ENCODE measurements at places on chromosomes 16 and 17.

DNA sequence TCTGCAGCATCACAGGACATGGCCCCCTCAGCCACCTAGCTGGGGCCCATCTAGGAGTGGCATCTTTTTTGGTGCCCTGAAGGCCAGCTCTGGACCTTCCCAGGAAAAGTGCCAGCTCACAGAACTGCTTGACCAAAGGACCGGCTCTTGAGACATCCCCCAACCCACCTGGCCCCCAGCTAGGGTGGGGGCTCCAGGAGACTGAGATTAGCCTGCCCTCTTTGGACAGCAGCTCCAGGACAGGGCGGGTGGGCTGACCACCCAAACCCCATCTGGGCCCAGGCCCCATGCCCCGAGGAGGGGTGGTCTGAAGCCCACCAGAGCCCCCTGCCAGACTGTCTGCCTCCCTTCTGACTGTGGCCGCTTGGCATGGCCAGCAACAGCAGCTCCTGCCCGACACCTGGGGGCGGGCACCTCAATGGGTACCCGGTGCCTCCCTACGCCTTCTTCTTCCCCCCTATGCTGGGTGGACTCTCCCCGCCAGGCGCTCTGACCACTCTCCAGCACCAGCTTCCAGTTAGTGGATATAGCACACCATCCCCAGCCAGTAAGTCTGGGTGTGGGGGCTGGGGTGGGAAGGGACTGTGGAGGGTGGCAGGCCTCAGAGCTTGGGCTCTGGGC, 22.0 kb downstream of the RARA start:
- DNase-seq = no peak

DNA sequence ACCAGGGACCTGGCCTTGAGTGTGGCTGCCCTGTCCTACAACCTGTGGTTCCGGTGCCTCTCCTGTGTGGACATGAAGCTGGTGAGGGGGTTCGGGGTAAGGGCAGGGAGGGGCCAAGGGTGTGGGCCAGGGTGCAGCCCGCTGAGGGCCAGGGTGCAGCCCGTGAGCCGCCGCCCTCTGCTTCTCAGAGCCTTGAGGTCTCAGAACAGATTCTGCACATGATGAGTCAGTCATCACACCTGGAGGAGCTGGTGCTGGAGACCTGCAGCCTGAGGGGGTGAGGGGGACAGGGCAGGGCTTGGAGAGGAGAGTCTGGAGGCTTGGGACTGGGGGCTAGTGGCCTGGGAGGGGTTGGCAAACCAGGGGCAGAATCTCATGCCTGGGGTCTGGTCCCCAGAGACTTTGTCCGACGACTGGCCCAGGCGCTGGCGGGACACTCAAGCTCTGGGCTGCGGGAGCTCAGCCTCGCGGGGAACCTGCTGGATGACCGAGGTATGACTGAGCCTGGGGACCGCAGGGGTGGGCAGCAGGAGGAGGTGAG, 2.2 kb downstream of the CARMIL2 start:
- no peak for DNase-seq

DNA sequence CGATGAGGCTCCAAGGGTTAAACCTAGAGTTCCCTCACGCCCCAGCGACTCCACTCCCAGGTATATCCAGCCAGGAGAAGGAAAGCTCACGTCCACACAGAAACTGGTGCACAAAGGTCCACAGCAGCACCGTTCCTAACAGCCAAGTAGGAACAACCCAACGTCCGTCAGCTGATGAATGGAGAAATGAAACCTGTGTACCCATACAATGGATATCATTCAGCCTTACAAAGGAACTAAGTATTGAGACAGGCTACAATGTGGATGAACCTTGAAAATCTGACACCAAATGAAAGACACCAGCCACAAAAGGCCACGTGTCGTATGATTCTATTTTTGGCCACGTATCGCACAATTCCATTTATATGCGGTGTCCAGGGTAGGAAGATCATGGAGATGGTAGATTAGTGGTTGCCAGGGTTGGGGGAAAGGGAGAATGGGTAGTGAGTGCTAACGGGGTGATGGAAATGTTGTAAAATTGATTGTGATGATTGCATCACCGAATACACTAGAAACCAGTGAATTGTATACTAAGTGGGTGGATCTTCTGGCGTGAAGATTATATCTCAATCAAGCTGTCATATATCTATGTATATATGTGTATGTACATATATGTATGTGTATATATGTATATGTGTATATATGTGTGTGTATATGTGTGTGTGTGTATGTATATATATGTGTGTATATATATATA, 30.1 kb downstream of the NLRC3 start:
- no peak for DNase-seq

DNA sequence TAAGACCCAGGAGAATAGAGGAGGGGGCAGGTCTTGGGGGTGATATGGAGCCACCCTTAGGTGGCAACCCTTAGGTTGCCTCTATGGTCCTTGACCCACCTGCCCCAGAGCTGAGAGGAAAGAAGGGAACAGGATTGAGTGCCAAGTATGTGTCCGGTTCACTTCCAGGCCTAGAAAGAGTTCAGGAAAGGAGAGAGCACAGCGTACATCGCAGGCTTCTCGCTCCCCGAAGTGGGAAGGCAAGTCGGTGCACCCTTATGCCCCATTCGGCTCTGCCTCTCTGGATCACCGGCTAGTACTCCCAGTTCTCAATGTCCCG, 631 bp downstream of the SP6 start:
- no peak for DNase-seq

GRCh38 chr17:46742565-46743270, 75.8 kb downstream of the WNT3 start:
- no peak for DNase-seq

DNA sequence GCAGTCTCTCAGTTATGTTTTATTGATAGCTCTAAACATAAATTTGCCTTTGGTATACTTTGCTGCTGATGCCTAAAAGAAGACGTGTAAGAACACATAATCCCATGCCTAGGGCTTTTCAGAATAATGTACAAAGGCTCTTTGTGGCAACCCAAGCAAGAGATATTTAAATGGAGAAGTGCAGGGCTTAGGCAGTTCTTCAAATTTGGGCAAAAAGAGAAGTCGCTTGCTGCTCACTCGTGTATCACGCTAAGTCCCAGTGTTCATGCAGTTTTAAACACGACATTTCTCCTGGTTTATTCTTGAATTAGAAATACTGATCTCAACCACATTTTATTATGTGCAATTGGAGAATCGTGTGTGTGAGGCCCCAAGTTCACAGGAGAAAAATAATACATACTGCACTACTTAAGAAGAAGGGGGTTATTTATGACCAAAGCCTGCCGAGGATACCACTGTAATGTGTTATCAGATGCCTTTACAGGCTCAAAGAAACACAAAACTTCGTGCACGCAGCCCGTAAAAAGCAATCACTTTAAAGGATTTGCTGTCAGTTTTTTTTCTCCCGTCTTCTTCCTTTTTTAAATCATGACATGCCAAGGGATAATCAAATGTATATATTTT, 22.5 kb upstream of the IRX6 start:
- no peak for DNase-seq

Data from activated CD4-positive, alpha-beta T cell treated with anti-CD3 and anti-CD28 coated beads, Interleukin-2, Interleukin-4, amounts not matched to agents 100 ng/mL and 50 ng/mL, durations not matched to agents 16 hours and 8 hours (primary cell).